ENCODE measurements at places on chromosomes 13 and 19.

- DNase-seq, result no peak
Measured at GRCh38 chr13:46648166-46648607, 95.2 kb downstream of the LRCH1 start.

DNA sequence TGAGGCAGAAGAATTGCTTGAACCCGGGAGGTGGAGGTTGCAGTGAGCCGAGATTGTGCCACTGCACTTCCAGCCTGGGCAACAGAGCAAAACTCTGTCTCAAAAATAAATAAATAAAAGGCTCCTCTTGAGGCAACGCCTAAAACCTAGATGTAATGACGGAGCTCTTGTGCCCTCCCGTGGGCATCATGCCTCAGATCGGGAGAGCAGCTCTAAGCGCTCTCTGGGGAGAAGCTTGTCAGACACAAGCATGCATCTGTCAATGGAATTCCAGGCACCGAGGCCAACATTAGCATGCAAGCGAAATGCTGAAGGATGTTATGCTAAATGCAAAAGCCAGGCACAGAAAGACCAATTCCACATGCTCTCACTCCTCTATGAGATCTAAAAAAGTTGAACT, 45.6 kb upstream of the MRI1 start:
- no peak for DNase-seq

- DNase-seq, result no peak
Measured at GRCh38 chr13:100235311-100235901, 146.5 kb downstream of the PCCA start.

- no peak for DNase-seq
Measured at GRCh38 chr19:29212356-29212647, 649 bp downstream of the UQCRFS1 start.

GRCh38 chr13:79385694-79386093, 20.4 kb downstream of the RBM26 start:
- DNase-seq, result no peak

DNA sequence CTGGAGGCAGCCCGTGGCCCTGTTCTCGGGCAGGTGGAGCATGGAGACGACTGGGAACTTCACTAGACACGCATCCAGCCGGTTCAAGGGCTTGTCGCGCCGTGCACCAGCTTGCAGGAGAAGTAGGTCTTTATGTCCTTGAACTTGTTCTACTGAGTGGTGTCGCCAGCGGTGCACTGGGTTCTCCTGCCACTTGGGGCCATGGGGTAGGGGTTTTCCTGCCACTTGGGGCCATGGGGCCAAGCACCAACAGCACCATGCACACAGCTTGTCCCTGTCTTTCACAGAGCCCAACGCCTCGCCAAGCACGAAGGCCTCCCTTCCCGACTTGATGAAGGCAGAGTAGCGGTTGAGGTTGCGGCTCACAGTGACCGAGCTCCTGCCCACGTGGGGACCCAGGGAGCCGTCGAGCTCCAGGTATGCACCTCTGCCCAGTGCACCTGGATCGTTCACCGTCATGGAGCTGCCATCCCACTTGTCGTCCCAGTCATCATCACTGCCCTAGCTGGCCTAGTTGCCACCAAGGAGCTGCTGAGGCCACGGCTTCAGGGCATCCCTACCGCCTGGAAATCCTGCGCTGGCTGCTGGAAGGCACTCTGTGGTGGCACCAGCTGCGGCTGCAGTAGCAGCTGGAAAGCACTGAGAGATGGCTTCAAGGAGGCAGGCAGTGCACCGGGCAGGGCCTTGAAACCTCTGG, 40.5 kb upstream of the TPM4 start:
- no peak for DNase-seq

DNA sequence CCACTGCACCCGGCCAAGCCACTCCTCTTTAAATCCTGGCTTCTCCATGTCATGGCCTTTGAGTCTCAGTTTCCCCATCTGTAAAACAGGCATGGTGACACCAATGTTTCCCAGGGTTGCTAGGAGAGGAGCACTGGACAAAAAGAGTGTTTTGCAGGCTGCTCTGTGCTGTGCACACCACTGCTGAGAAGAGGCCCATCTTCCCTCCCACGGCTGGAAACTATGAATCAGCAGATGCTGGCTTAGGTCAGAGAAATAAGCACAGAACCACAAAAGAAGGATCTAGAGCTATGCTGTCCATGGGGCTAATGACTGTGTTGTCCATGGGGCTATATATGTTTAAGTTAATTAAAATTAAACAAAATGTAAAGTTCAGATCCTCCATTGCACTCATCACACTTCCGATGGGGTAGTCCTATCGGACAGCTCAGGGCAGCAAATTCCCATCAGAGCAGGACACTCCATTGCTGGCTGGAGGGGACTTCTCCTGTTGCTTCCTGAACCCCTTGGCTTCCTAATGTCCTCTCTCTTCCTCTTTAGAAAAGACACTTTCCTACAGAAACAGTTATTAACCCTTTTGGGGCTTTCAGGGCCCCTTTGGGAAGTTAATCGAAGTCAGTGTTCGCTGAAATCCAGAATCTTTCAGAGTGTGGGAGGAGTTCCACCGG, 37.1 kb downstream of the TSHZ3 start:
- DNase-seq, result peak; percentile 31

GRCh38 chr13:104936304-104936703, 1599.2 kb downstream of the EFNB2 start:
- no peak for DNase-seq

- DNase-seq, result peak; percentile 54
Measured at GRCh38 chr19:7852851-7853769, 21.1 kb downstream of the PRR36 start.

DNA sequence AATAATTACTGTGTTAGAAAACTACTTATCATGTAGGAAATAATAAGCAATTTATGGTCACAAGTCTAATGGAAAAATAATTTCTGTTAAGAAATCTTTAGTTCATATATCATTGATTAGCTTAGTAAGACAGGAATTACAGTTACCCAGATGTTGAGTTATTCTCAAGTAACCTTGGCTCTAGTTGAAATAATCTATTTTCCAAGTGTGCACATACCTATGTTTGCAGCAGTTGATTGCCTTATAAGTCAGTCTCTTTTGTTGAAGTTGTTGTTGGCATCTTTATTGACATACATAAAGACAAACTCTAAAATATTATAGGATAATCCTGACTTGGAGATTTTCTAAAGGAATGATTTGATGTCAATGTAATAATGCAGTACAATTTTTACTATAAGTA, 511.4 kb upstream of the KLF12 start:
- no peak for DNase-seq
